Stimulated activated CD4-positive, alpha-beta T cell treated with anti-CD3 and anti-CD28 coated beads, Interleukin-1b, Interleukin-23, amount 100 ng/mL, for 24 hours (primary cell): ENCODE measurements at places on chromosomes 7 and 10.

GRCh38 chr7:47147213-47147631, 434.7 kb downstream of the TNS3 start:
- DNase-seq: no peak

DNA sequence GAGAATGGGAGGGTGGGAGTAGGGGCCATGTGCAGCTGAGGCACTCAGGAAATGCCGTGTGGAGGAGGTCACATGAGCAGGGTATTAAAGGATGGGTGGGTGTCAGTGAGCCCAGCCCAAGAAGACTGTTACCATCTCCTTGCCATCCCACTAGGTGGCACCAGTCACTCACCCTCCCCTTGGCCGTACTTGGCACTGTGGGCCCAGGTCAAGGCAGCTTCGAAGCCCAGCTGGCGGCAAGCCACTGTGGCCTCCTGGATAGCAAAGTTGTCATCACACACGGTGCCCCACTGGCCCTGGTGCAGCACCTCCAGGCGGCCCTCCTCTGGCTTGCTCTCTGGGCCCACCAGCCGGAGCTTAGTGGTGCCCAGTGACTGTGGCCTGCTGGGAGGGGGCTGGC, 5.4 kb downstream of the LOXL4 start:
- DNase-seq: no peak

- no peak for DNase-seq
These were observed 78.0 kb upstream of the AGBL3 start for GRCh38 chr7:134908289-134908688.

DNA sequence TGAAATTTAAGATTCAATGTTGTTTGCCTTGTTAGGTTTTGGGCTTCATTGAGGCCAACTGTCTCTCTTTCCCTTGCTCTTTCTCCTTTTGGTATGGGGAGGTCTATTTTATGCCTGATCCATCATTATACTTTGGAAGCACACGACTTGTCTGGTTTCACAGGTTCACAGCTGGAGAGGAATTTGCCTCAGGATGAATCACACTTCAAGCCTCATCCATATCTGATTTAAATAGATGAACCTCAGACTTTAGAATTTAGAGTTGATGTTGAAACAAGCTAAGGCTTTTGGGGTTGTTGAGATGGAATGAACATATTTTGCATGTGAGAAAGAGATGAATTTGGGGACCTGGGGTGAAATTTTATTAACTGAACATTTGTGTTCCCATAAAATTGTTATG, 150.5 kb upstream of the IGFBP3 start:
- no peak for DNase-seq

- no peak for DNase-seq
These were observed 2.1 kb upstream of the CREM start for GRCh38 chr10:35124540-35124939.

DNA sequence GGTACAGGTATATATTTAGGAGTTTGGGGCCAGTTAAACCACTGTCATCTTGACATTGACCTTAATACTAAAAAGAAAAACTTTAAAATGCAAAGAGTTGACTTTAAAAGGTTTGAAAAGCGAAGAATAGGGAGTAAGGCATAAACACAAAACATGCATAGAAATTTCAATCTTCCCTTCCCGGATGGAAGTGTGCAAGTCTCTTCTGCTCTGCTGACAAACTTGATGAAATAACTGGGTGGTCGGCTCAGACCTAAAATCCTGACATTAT, 3.4 kb upstream of the SPAG6 start:
- no peak for DNase-seq

- DNase-seq: no peak
These were observed 34.5 kb downstream of the ITPRIP start for GRCh38 chr10:104303594-104304355.
